ENCODE measurements at places on chromosomes 12 and 14.

DNA sequence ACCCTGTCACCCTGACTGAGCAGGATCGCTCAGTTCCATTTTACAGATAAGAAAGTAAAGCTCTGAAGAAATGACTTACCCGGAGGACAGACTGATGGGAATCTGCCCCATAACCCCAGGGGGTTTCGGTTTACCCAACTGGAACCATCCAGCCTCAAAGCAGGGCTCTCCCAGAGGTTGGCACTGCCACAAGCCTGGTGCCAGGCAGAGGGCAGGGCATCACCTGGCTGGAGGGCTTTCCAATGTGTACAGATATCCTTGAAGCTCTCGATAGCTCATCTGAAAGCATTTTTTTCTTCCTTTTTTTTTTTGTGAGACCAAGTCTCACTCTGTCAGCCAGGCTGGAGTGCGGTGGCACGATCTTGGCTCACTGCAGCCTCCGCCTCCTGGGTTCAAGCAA lies 33.2 kb downstream of the STON2 start:
- no peak for DNase-seq

- no peak for DNase-seq
Observed at GRCh38 chr14:46985529-46986380, 334.2 kb upstream of the RPL10L start.

DNA sequence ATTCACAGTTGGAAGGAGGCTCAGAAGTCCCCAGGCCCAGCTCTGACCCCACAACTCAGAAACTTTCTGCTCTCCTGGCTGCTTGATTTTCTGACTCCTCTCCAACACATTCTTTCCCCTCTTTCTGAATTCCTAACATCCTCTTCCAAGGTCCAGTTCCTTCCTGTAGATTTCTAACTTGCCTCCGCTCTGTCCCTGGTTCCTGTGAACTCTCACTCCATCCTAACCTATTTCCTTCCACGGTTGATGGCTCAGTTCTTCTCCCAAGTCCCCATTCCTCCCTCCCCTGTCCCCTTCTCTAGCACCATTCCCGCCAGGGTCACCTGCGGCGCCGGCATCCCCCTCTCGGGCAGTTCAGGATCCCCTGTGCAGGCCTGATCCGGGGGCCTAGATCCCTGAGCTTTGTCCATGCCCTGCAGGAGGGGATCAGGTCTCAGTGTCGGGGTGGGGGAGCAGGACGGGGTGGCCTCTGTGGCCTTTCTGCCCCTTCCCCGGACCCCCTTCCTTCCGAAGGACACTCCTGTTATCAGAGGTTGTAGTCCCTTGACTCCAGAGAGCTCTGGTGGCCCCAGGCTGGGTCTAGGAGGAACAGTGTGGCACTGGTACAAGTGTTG lies 6.0 kb upstream of the SLC22A17 start:
- no peak for DNase-seq

DNA sequence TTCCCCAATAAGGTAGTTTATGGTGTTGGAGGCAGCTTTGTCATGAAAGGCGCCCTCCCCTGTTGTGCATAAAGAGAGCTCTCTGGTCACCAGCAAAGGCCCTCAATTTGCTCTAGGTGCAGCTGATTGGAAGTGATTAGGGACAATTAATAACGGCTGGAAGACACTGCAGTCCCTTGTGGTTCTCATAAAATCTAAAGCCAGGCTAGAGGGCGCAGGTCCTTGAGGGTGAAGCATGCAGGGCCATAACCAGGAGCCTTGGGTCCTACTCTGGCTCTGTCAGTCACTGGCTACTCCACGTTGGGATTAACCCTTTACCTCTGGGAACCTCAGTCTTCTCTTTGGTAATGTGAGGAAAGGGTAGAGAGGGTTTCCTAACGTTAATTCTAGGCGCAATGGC lies 1.9 kb downstream of the DAAM1 start:
- no peak for DNase-seq

- DNase-seq, result no peak
Observed at GRCh38 chr12:84661786-84662185, 250.8 kb downstream of the SLC6A15 start.

Data from activated CD4-positive, CD25-positive, alpha-beta regulatory T cell treated with anti-CD3 and anti-CD28 coated beads, Interleukin-2, amount 50 U/mL, for 16 hours (primary cell).